ENCODE measurements at places on chromosomes 13 and 19. TPM values are rescaled to one million over a fixed set of nuclear protein-coding genes. Genes with fewer than 3 reads are reported as not detected.

The EFNA2 gene
- total RNA-seq: not detected

The ELANE gene
- 1.0 TPM for total RNA-seq

The PIBF1 gene
- total RNA-seq: 24.8 TPM

The GRIN3B gene
- 0.13 TPM for total RNA-seq

The PSG3 gene
- total RNA-seq: not detected

The SLC10A2 gene
- not detected for total RNA-seq

The WDR18 gene
- total RNA-seq: 41.2 TPM

The TINCR gene
- total RNA-seq: 0.32 TPM

The ZMYM5 gene
- 26.7 TPM for total RNA-seq

The VSTM1 gene
- total RNA-seq: not detected

The LIM2 gene
- not detected for total RNA-seq

The SYDE1 gene
- 33.3 TPM for total RNA-seq

The FXYD3 gene
- total RNA-seq: not detected

The CGB5 gene
- total RNA-seq: not detected

The TYROBP gene
- total RNA-seq: not detected

The ZNF14 gene
- total RNA-seq: 7.8 TPM

The N4BP2L1 gene
- 10.6 TPM for total RNA-seq

The BTBD2 gene
- 55.0 TPM for total RNA-seq

The SHANK1 gene
- 0.52 TPM for total RNA-seq
